Activated CD8-positive, alpha-beta T cell treated with anti-CD3 and anti-CD28 coated beads for 36 hours (primary cell): ENCODE measurements at places on chromosomes 7 and 10.
A peak's percentile ranks its signal among the peaks of the same experiment; 100 is the strongest.

- no peak for DNase-seq
Measured at GRCh38 chr10:55550236-55550635, 749.2 kb upstream of the PCDH15 start.

DNA sequence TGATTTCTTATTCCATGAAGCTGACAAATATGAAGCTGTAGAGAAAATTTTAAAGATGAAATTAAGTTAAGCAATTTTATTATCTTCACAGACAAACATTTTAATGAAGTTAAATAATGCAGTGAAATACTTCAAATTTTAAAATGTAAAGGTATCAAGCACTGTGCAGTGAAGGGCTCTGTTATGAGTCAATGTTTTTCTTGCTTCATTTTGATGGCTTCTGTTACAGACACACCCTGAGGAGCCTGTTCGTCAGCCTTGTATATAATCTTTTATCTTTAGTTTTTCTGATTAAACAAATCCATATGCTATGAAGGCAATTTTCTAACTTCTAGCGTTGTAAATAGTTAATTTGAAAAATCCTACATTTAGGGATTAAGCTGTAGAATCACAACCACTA lies 18.5 kb downstream of the VSTM2A start:
- no peak for DNase-seq

GRCh38 chr10:102549549-102549948 lies 45.8 kb downstream of the SUFU start:
- DNase-seq, result no peak

DNA sequence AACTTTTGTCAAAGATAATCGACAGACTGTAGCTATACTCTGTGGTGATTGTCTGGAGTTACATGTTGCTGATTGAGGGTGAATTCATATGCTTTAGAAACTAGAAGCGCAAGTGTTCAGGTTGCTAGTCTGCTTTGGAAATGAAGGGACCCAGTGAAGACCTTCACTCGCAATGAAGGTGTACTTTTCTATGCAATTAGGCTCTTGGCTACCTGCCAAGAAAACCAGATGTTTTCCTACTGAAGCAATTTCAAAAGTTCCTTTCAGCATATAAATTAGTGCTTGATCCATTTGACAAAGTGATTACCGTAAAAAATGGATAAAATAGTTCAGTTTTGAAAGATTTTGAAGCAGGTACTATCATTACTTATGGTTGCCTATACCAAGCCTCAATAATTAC lies 10.0 kb upstream of the STK31 start:
- no peak for DNase-seq

DNA sequence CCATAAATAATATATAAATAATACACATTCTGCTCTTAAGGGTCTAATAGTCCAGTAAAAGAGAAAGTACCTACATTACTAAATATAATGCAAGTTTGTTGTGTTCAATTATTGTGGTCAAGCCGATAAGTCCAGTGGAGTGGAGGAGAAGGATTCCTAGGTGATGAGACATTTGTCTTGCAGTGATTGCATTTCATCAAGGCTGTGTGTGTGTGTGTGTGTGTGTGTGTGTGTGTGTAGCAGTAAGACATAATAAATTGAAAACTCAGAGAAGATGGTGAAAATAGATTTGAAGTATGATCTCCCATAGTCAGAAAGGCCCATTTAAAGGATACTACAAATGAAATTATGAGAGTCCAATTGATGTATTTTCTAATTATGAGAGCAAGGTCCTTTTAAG lies 192.5 kb upstream of the SEMA3C start:
- no peak for DNase-seq

DNA sequence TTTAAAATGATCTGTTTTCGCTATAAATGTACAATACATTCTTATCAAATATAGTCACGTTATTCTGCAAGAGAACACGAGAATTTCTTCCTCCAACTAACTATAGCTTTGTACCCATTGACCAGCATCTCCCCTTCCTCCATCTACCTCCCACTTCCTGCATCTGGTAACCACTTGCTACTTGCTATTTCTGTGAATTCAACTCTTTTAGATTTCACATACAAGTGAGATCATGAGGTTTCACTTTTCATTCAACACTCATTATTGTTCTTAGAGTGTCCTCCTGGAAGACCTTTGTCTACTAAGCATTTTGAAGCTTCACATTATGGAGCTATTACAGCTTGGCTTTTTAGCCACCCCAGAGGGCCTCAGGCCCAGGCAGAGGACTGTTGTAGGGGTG lies 741.3 kb upstream of the FZD8 start:
- no peak for DNase-seq

GRCh38 chr10:1251769-1252168 lies 195.6 kb downstream of the WDR37 start:
- no peak for DNase-seq

DNA sequence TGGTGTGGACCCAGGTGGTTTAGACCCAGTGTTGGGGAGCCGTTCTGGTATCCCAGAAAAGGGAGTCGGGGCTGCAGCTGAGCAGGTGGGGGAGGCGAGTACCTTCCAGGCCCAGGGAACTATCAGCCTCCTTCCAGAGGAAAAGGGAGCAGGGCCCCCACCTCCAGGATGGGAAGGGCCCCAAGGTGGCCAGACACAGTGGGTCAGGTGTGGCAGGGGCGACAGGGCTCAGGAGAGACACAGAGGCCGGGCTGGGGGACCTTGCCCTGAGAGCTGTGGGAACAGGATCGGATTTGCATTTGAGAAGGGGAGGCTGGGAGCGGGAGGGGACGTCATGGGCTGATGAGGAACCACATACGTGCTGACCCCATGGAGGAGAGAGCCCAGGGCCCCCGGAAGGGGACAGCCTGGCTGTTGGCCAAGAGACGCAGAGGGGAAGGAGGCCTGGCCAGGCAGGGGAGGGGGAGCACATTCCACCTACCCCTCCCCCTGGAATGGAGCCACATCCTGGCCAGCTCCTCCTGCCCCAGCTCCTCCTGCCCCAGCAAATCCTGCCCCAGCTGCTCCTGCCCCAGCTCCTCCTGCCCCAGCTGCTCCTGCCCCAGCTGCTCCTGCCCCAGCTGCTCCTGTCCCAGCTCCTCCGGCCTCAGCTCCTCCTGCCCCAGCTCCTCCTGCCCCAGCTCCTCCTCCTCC lies 9.7 kb upstream of the TTYH3 start:
- no peak for DNase-seq

DNA sequence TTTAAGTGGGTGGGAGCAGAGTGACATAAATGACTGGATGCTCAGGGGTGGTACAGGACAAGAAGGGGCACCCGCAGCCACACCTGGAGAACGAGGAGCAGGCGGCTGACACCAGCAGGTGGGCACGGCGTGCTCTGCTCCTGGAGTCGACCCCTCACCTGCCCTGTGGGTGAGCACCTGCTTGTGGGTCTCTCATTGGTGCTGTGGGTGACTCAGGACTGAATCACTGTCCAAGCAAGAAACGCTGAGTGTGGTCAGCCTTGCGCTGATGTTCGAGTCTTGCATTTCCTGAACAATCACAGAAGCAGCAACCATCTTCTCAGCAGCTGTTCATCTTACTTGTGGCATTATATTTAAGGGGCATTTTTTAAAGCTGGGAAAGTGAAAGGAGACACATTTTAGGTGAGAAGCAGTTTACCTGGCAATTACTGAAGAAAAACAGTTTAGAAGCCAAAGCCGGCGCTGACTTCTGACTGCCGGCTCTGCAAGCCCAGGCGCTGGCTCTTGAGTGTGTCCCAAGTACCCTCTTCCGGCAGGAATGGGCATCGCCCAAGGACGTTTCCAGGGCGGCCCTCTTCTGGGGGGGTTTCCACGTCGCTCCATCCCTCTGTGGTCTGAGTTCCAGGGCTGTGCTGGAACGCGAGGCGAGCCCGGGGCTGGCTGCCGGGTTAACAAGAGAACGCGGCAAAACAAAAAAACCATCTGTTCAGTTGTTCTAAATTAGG lies 145.2 kb upstream of the PFKP start:
- DNase-seq, result no peak

GRCh38 chr10:12777840-12778585 lies 223.5 kb downstream of the CCDC3 start:
- DNase-seq, result peak; percentile 44

DNA sequence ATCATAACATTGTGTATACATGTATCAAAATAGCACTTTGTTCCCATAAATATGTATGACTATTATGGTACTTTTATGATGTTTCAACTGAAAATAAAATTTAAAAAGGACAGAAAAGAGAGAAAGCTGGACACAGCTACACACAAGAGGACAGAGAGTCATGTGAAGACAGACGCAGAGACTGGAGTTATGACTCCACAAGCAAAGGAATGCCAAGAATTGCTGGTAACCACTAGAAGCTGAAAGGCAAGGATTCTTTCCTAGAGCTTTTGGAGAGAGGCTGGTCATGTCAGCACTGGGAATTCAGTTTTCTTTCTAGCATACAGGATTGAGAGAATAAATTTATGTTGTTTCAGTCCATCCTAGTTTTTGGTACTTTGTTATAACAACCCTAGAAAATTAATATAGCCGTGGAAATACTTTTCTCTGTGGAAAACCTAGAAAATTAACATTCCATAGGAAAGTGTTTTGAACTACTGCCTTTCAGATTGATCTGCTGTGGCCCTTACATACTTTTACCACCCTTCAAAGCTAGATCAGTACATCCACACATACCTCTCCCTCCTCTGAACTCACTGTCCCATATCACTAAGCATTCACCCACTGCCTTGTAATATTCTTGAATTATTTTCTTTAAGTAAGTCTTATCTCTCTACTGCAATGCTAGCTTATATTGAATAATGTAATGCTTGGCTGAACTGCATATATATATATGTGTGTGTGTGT lies 575.3 kb downstream of the IPMK start:
- no peak for DNase-seq

GRCh38 chr10:126585249-126586017 lies 85.1 kb downstream of the C10orf90 start:
- DNase-seq, result no peak

DNA sequence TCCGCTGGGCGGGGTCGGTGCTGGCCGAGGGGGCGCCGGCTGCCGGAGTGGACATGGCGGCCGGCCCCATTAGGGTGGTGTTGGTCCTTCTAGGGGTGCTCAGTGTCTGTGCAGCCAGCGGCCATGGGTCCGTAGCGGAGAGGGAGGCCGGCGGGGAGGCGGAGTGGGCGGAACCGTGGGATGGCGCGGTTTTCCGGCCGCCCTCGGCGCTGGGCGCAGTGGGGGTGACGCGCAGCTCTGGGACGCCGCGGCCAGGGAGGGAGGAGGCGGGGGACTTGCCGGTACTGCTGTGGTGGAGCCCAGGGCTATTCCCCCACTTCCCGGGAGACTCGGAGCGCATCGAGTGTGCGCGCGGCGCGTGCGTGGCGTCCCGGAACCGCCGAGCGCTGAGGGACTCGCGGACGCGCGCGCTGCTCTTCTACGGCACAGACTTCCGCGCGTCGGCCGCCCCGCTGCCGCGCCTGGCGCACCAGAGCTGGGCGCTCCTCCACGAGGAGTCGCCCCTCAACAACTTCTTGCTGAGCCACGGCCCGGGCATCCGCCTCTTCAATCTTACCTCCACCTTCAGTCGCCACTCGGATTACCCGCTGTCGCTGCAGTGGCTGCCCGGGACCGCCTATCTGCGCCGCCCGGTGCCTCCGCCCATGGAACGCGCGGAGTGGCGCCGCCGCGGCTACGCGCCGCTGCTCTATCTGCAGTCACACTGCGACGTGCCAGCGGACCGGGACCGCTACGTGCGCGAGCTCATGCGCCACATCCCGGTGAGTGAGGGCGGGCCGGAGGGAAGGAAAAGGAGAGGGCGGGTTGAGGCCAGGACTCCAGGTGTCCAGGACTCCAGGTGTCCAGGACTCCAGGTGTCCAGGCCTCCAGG lies 9.3 kb upstream of the CHCHD1 start:
- peak; percentile 84 for DNase-seq

DNA sequence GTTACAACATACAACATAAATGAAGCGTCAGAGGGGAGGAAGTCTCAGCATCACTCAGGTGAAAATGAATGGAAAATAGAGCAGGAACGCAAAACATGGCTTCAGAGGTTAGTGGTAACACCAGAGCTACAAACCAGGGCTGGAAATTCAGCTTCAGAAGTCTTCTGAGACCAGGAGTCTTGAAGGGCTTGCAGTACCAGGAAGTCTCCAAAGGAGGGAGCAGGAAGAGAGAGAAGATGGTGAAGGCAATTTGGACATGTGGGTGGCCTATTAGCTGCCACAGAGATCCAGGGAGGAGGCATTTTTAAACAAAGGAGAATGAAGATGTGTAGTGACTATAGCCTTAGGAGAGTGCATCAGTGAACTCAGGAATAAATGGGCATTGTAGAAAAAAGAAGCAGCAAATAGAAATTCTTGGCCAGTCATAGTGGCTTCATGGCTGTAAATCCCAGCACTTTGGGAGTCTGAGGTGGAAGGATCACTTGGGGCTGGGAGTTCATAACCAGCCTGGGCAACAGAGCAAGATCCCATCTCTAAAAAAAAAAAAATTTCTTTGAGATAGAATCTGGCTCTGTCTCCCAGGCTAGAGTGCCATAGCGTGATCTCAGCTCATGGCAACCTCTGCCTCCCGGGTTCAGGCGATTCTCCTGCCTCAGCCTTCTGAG lies 9.3 kb upstream of the TET1 start:
- peak; percentile 68 for DNase-seq

- peak; percentile 19 for DNase-seq
Measured at GRCh38 chr7:1425292-1426136, 33.8 kb downstream of the MICALL2 start.

- no peak for DNase-seq
Measured at GRCh38 chr7:89757910-89758309, 396.4 kb upstream of the STEAP1 start.

- DNase-seq, result no peak
Measured at GRCh38 chr10:101139421-101139911, 8.4 kb downstream of the TLX1 start.

GRCh38 chr10:60222047-60222446 lies 167.6 kb downstream of the ANK3 start:
- DNase-seq, result no peak

GRCh38 chr7:81081616-81082015 lies 162.8 kb upstream of the SEMA3C start:
- DNase-seq, result no peak

DNA sequence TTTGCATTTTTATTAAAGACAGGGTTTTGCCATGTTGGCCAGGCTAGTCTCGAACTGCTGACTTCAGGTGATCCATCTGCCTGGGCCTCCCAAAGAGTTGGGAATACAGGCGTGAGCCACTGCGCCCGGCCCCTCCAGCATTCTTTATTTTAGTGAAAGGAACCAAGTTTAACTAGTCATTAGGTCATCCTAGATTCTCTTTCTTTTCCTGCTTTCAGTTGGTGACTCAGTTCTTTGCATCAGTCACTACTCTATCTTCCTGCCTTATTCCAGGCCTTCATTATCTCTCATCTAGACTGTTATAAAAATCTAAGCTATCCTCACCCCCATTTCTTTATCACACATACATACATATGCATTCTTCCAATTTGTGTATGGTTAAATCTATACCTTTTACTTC lies 63.7 kb downstream of the PRSS58 start:
- DNase-seq, result no peak
